ENCODE measurements at places on chromosomes 2 and 18. TPM values are rescaled to one million over a fixed set of nuclear protein-coding genes. Genes with fewer than 3 reads are reported as not detected.
A peak's percentile ranks its signal among the peaks of the same experiment; 100 is the strongest.

ALKAL2 gene
- not detected for total RNA-seq

PARD3B gene
- 1.5 TPM for total RNA-seq

HOXD12 gene
- total RNA-seq = not detected

CD8B2 gene
- not detected for total RNA-seq

MC2R gene
- total RNA-seq = not detected

SETBP1 gene
- 9.8 TPM for total RNA-seq

CERS6 gene
- total RNA-seq = 38.1 TPM

CHRNG gene
- not detected for total RNA-seq

PROKR1 gene
- total RNA-seq = not detected

TUBA4B gene
- total RNA-seq = not detected

DNA sequence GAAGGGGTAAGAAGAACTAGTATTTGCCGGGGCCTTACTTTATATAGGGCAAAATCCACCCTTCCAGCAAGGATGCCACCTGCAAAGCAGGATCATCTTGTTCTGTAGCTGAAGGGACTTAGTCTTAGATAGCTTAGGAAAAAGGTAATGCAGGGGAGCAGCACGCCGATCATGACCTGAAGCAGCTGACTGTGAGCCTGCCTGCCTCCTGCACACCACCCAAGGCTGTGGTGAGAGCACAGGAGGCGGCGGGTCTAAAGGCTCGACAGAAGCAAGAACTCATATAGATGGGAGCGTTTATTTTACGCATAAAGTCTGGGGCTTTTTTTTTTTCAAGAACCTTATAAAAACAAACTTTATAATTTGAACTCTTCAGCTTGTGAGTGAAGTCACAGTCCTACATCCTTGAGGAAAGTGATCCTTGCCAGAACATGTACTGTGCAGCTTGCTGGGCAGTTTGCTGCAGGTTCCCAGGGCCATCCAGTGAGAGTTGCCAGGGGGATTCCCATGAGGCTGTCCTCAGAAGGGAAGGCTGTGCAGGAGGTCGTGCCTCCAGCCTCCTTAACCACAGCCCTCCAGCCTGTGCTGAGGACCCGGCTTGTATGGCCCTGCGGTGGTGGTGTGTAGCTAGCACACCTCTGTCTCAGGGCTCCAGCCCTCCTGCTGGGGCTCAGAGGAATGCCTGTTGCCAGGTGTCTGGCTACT lies 92.1 kb downstream of the RNF144A start:
- DNase-seq = no peak

- no peak for DNase-seq
These were observed 170.5 kb upstream of the KCNJ3 start for GRCh38 chr2:154527962-154528361.

DNA sequence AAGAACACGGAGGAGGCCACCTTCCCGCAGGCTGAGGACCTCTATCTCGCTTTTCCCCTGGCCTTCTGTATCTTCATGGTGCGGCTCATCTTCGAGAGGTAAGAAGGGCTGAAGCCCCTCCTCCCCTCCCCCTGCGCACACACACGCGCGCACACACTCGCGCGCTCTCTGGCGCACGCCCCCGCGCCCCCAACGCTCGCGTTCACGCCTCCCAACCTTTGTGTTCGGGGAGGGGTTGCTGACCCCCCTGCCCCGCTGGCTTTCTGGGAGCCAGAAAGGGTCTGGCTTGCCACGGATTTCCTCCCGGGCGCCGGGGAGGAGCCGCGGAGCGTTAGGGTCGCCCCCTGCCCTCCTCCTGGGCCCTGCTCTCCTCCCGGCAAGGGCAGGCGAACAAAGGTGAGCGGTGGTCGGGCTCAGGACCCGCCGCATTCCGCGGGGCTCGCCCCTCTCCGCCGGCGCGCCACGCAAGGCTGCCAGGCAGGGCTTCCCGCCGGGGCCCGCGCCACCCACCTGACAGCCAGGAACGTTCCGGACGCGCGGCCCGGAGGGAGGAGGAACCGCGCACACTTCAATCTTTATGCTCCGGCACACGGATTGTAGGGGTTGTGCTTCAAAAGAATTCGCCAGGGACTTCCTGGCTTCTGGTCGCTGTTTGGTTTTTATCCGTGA lies 583 bp downstream of the CERS6 start:
- no peak for DNase-seq

- DNase-seq = peak; percentile 85
These were observed 928 bp upstream of the FOSL2 start for GRCh38 chr2:28391564-28392296.

GRCh38 chr2:2294183-2294690 lies 36.8 kb downstream of the MYT1L start:
- no peak for DNase-seq

GRCh38 chr2:44001716-44002115 lies 5.9 kb upstream of the LRPPRC start:
- DNase-seq = no peak

DNA sequence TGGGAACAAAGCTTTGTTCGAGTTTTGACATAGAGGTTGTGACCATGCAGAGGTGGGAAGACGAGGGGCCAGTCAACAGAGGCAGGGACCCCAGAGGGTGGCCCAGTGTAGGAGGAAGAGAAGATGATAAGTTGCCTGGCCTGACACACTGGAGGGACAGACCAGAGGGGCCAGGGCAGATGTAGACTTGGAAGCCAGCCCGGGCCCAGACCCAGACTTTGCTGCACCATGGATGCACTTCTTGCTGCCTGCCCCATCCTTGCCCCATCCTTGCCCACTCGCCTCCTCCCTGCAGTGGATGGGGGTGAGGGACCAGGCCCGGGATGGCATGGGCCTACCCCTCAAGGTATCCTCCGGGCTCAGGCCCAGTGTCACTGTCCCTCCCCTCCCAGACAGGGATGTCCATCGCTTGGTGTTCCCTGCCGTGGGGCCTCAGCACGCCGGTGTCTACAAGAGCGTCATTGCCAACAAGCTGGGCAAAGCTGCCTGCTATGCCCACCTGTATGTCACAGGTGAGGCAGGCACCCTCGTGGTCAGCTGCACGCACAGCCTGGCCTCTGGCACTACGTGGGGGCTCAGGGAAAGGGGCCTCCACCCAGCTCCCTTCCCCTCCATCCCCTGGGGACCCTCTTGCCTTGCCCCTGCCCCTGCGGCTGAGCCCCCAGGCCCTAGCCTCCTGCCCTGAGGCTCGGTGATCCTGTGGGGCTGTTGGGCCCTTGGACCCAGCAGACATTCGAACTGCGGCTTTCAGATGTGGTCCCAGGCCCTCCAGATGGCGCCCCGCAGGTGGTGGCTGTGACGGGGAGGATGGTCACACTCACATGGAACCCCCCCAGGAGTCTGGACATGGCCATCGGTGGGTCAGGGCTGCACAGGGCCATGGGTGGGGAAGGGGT lies 27.0 kb upstream of the GMPPA start:
- no peak for DNase-seq

DNA sequence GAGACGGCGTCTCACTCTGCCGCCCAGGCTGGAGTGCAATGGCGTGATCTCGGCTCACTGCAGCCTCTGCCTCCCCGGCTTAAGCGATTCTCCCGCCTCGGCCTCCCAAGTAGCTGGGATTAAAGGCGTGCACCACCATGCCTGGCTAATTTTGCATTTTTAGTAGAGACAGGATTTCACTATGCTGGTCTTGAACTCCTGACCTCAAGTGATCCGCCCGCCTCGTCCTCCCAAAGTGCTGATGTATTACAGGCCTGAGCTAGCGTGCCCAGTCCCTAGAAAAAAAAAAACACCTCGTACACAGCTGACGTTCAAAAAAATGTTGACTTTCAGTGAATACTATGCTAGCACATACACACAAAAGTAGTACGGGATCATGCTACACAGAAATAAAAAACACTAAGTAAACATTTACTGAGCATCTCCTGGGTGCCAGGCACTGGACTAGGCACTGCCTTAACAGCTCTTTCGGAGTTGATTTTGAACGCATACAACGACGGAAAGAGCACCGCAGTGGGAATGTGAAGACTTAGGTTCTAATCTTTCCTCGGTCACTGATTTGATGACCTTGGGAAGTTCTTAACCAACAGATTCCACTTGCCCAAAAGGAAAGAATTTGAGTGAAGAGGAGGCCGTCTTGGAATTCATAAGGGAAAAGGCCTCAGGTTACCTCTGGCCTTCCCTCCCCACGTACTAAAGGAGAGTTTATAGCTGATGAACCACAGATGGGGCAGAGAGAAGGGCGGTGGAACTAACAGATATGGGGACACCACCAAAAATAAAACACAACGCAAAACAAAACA lies 1.1 kb downstream of the DNAJC27 start:
- DNase-seq = peak; percentile 48

GRCh38 chr2:17680119-17680518 lies 73.5 kb downstream of the SMC6 start:
- DNase-seq = peak; percentile 13

DNA sequence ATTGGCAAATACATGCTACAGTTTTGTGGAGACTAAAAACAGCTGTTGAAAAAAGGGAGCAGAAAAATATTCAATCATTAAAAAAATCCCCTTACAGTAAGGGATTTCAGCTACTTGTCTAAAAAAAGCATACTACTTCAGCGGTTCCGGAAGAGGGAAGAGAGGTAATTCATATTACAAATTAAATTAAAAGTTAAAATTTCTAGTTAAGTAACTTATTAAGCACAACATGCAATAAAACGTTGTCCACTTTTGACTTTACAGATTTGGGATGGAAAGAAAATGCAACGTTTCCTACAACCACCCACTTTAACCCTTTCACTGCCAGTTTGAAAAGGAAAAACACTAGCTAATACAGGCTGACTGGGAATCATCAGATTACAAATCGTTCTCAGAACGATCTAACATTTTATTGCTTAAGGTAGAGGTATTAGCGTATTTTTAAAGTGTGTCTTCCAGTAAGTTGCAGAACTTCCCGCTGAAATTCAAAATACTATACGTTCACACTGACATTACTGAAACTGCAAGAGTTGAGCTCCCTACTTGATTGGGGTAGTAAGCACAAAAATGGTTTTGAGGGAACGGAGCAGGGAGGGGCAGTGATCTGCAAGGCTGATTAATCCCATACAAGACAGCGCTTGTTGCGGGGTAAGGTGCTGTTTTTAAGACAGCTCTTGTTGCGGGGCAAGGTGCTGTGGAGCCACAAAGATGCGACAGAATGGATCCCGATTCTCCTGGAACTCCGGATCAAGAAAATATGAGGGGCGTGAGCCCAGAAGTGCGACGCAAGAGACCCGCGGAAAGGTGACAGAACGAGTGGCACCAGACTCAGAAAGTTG lies 743 bp downstream of the HADHA start:
- peak; percentile 65 for DNase-seq

- DNase-seq = no peak
These were observed 3.1 kb upstream of the DCTN1 start for GRCh38 chr2:74383254-74383653.

DNA sequence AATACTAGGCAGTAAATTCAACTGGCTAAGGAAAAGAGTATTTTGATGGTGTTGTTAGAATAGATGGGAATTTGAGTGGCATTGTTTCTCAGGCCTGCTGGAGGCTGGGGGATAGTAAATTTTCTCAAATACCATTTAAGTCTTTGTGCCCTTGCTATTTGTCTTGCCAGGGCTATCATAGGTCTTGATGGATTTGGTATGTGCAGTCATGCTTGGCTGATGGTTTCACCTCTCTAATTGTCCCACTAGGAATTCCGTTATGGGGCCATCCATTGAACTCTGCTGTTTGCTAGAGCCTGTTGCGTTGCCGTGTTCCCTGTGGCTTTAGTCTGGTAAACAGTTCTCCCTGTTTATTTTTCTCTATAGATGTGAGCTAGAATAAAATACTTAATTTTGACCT lies 438.1 kb upstream of the FAM98A start:
- no peak for DNase-seq

DNA sequence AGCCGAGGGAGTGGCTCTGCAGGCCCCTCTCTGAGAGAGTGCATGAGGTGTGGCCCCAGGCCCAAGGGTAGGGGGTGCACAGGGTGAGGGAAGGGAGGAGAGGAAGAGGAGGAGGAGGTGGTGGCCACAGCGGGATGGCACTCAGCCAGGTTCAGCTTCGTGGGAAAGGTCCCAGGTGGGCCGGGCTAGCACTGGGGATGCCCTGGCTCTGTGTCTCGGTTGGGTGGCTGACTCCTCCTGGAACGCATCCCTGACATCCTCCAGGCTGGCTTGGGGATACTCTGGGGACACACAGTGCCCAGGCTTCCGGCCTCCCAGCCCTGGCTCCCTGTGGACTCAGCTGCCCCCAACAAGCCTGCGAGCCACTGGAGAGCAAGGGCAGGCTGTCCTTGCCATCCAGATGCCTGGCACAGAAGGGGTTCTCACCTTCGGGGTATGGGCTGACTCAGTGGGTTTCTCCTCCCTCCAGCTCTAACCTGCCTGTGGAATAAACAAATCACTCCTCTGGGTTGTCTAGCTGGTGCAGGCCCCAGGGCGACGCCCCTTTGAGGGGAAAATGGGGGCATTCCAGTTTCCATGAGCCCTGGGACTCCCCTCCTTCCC lies 582 bp upstream of the ZAP70 start:
- DNase-seq = no peak

GRCh38 chr2:97991081-97991856 lies 4.5 kb downstream of the TMEM131 start:
- no peak for DNase-seq

DNA sequence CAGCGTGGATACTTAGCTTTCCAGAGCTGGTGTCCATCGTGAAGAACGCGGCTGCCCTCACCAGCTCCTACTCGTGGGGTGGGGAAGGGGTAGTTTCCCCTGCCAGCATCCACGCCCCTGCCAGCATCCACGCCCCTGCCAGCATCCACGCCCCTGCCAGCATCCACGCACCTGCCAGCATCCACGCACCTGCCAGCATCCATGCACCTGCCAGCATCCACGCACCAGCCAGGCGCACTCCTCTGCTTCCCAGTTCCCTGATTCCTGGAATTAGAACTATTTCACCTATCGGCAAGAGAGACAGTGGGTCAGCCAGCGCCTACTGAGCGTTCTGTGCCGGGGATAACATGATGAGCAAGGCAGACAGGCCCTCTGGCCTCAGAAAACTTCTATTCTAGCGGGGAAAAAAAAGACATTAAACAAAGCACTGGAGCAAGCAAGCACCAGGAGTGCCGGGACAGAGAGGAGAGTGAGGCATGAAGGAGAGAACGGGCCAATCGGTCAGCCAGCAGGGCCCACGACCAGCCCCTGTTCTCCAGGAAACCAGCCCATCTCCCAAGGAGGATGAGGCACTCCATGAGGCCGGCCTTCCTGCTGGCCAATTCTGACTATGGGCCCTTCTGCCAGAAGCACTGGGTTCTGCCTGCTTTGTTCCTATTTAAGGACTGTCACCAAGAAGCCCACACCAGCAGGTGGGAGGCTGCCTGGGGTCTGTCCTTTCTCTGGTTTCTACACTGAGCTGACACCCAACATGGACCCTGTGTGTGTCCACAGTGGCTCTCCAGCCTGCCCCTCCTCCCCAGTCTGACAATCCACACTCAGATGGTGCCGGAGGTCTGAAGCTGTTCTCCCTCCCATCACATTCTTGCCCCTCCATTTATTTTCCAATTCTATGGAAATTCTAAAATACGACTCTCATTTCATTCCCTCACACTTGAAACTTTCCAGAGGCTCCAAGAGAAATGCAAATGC lies 78.4 kb upstream of the SALL3 start:
- no peak for DNase-seq

DNA sequence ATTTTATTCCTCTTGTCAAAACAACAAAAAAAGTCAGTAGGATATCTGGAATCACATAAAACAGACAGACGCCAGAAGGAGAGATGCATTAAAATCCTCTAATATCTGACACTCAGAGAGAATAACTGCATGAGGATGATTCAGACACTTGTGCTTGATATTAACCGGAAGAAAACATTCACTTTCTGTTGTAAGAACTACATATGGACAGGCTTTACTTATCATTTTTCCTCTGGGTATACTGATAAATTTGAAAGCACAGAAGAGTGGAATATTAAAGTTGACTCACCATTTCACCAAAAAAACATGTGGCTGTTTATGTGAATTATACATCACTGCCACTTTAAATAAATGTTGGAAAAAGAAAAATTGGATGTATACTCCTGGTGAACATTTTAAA lies 589.1 kb upstream of the CDH2 start:
- no peak for DNase-seq
